ENCODE measurements at places on chromosomes 7 and 10.

DNA sequence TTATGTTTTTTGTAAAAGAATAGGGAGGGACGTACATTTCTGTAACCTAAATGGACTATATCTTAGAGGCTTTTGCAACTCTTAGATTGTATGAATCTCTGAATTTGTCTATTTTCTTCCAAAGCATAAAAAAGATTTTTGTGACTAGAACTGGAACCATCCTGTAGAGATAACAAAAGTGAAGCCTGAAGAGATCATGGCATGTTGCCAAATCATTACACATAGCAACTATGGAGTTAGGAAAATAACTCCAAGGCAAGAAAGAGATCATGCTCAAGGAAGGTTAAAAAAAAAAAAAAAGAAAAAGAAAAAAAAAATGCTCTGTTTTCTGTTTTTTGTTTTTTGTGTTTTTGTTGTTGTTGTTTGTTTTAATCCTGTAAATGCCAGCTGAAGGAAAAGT, 567.7 kb upstream of the ZWINT start:
- DNase-seq = no peak

DNA sequence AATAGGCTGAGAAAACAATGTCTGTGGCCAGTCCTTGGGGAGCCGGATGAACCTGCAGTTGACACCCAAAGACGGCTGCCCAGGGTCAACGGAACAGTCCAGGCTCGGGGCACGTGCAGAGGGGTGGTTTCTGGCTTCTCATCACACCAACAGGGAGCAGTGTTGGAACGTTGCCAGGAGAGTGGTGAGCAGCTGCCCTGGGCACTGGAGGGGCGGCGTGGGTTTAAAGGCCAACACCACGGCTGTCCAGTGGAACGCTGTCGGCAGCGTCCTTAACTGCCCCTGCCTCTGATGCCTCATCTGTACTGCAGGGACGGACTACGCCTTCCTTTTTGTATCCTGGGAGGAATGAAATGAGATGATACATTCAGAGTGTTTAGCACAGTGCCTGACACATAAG, 19.8 kb downstream of the JCAD start:
- no peak for DNase-seq

- DNase-seq = no peak
These were observed 394.2 kb downstream of the PTPRN2 start for GRCh38 chr7:158193446-158193845.

GRCh38 chr7:43303740-43304241, 191.3 kb downstream of the HECW1 start:
- no peak for DNase-seq

DNA sequence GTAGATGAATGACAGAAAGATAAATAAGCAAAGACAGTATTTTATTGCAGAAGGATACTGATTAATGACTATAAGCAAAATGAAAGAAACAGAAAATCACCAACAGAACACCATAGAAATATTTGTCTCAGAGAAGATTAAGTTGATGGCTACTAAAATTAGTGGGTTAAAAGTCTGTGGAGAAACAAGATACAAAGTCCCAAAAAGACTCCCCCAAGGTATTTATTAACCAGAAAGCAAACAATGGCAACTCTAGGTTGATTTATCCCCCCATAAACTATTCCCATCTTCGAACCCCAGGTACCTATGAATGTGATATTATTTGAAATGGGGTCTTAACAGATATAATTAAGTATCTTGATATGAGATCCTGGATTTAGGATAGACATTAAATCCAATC, 1104.5 kb upstream of the PHF14 start:
- no peak for DNase-seq

DNA sequence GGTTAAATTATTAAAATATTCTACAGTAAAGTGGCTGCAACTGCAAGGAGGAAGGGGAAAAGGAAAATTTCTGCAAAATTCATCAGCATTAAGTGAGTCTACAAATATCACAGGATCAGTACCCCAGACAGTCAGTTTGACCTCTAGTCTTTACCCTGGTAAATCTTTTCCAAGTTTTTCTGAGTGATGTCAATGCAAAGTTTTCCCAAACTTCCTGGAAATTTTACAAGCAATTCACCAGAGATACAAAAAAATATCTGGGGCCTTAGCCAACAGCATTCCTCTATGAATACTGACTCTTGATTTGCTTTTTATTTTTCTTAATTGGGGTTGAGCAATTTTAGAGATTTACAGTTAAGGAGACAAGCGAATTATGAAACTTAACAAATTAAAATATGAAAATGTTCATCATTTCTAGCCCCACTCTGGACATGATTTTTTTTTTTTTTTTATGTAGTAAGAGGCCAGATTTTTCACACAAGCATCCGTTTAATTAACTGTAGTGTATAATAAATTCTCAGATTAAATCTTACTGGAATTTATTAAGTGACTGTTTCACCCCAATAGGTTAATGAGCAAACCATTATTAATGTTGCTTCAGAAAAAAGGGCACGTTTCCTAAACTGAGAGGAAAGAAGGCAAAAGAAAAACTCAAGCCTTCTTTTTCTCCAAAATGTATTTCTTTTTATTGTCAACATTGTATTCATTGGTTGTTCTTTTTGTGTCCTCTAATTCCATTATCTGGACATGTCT, 539.5 kb upstream of the FZD8 start:
- DNase-seq = no peak
